Activated T-cell treated with anti-CD3 and anti-CD28 coated beads, Interleukin-2, amount 50 U/mL, for 24 hours (primary cell): ENCODE measurements at places on chromosomes 3 and 15.

- peaks cover 9% of the 10 kb centered on the region for H3K4me1 ChIP-seq
- DNase-seq = no peak
- H3K27ac ChIP-seq = no peak overlapping the region
- H3K36me3 ChIP-seq = peaks cover 93% of the 10 kb centered on the region
- H3K27me3 ChIP-seq = no peaks in the 10 kb centered on the region
Measured at GRCh38 chr3:11323813-11324212, 51.6 kb downstream of the ATG7 start.

GRCh38 chr3:7630925-7631324 lies 770.0 kb downstream of the GRM7 start:
- H3K27ac ChIP-seq = no peak overlapping the region
- no peaks in the 10 kb centered on the region for H3K27me3 ChIP-seq
- H3K4me3 ChIP-seq = no peak overlapping the region
- no peaks in the 10 kb centered on the region for H3K36me3 ChIP-seq
- DNase-seq = no peak

GRCh38 chr3:156689608-156690007 lies 15.2 kb downstream of the TIPARP start:
- H3K27me3 ChIP-seq = no peaks in the 10 kb centered on the region
- no peak overlapping the region for H3K4me3 ChIP-seq
- H3K27ac ChIP-seq = peak overlapping the region; percentile 17
- peaks cover 67% of the 10 kb centered on the region for H3K36me3 ChIP-seq
- DNase-seq = no peak

DNA sequence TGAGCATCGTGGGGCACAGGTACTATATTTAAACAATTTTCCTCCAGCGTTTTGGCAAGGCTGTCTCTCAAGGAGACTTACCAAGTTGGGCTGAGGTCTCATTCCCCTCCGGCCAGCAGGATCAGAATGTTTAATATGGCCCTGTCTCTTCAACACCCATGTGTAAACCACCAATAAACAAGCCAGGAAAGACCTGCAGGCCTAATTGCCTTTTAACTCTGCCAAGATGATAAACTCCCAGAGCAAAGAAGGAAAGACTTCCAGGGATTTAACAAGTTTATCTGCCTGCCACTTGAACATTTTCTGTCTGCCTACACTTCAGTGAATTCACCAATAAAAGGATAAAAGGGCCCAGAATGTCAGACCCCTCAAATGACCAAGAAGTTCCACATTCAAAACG lies 130.3 kb upstream of the WNT5A start:
- H3K27ac ChIP-seq = no peak overlapping the region
- no peaks in the 10 kb centered on the region for H3K4me1 ChIP-seq
- DNase-seq = no peak
- no peaks in the 10 kb centered on the region for H3K27me3 ChIP-seq

GRCh38 chr15:86004061-86004460 lies 75.6 kb upstream of the AGBL1 start:
- H3K4me3 ChIP-seq = no peak overlapping the region
- no peaks in the 10 kb centered on the region for H3K36me3 ChIP-seq
- no peak for DNase-seq
- no peaks in the 10 kb centered on the region for H3K4me1 ChIP-seq

DNA sequence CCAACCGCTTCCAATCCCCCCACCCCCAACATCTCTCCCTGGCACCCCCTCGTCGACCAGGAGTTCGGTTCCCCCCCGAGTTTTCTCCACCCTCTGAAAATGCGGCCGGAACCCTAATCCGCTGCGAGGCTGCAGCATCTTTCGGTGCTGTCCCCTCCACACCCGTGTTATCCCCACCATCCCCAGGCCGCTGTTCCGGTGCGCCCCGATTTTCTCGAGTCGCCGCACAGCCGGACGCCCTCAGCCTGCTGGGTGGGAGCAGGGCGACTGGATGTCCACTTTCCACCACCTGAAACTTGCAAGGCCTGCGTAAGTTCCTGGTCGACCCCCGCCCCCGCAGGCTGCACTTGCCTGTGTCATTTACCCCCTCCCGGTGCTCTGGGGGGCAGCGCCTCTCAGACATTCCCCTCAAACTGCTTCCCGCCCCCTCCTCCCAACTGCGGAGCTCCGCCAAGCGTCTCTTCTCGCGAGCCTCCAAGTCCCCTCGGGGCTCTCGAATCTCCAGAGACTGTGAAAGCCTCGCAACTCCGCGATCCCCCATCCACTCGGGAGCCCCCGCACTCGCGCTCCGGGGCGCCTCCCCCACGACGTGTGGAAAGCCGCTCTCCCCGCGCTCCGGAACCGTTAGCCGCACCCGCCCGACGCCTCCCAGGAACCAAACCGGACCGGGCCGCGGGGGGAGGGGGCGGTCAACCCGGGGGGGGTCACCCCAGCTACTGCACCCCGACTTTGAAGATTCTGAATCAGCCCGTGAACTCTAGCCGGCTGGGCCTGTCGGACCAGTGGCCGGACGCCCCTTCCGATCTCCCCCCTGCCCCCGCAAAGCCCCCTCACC lies 566 bp downstream of the ETV5 start:
- H3K4me1 ChIP-seq = peaks cover 44% of the 10 kb centered on the region
- H3K27ac ChIP-seq = peak overlapping the region; percentile 33
- H3K27me3 ChIP-seq = peaks cover 89% of the 10 kb centered on the region
- H3K36me3 ChIP-seq = no peaks in the 10 kb centered on the region

DNA sequence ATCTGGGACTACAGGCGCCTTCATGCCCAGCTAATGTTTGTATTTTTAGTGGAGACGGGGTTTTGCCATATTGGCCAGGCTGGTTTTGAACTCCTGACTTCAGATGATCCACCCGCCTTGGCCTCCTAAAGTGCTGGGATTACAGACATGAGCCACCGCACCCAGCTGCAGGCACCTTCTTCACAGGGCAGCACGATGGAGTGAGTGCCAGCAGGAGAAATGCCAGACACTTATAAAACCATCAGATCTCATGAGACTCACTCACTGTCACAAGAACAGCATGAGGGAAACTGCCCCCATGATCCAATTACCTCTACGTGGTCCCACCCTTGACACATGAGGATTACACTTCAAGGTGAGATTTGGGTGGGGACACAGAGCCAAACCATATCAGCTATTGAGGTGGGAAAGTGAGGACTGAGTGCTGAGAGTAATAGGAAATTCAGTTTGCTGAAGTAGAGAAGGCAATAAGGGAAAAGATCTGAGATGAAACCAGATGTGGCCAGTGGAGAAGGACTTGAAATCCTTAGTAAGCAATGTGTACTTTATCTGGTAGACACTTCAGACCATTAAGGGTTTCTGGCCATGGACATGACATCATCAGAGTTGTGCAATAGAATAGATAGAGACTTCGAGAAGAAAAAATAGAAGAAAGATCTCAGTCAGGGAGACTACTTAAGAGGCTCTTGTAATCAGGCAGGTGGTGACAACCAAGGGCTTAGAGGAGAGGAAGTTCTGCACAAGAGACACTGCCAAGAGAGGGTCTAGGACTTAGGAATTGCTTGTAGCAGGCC lies 18.1 kb upstream of the ATP13A5 start:
- H3K4me1 ChIP-seq = no peaks in the 10 kb centered on the region
- no peak overlapping the region for H3K27ac ChIP-seq
- no peaks in the 10 kb centered on the region for H3K27me3 ChIP-seq
- H3K4me3 ChIP-seq = no peak overlapping the region

GRCh38 chr3:51393564-51393963 lies 2.5 kb downstream of the RBM15B start:
- peak overlapping the region; percentile 94 for H3K27ac ChIP-seq
- peak overlapping the region; percentile 87 for H3K4me3 ChIP-seq
- no peaks in the 10 kb centered on the region for H3K27me3 ChIP-seq
- peaks cover 76% of the 10 kb centered on the region for H3K4me1 ChIP-seq

GRCh38 chr3:30779686-30780287 lies 114.7 kb downstream of the GADL1 start:
- H3K27me3 ChIP-seq = peaks cover 6% of the 10 kb centered on the region
- no peaks in the 10 kb centered on the region for H3K4me1 ChIP-seq
- no peak overlapping the region for H3K4me3 ChIP-seq

DNA sequence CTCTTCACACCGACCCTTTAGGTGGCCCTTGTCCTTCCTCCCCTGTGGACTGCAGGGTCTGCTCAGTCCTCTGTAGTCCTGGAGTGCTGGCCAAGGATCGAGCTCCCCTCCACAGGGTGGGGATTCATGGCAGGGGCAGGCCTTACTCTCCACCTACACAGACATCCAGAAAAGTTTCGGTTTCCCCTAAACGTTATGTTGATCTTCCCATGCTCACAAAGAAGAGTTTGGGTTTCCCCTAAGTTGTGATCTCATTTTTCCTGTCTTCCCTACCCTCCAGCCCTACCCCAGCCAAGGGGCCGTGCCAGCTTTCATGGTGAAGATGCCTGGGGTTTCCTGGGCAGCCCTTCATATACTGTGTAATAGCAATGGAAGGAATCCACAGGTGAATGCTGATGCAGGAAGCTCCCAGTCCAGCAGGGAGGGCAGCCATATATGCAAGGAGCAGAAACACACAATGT lies 10.3 kb downstream of the STOML1 start:
- no peaks in the 10 kb centered on the region for H3K27me3 ChIP-seq
- peaks cover 41% of the 10 kb centered on the region for H3K4me1 ChIP-seq
- peak overlapping the region; percentile 92 for H3K27ac ChIP-seq
- peak overlapping the region; percentile 28 for H3K4me3 ChIP-seq

DNA sequence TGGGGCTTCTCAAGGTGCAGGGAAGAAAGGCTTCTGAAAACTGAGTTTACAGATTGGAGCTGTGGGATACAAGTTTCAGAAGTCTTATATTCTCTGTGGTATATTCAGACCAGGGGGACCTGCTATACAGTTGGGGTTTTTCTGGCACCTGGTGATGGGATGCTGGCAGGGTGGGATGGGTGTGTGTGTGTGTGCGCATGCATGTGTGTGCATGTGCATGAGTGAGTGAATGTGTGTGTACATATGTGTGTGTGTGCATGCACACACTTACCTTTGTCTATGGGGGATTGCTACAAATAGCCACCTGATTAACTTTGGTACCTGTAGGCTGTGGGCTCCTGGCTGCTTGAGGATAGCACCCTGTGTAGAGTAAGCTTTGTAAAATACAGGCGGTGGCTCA lies 131.4 kb downstream of the PDCD6IP start:
- H3K36me3 ChIP-seq = no peaks in the 10 kb centered on the region
- H3K4me3 ChIP-seq = no peak overlapping the region
- no peak overlapping the region for H3K27ac ChIP-seq
- no peaks in the 10 kb centered on the region for H3K4me1 ChIP-seq
- H3K27me3 ChIP-seq = no peaks in the 10 kb centered on the region

DNA sequence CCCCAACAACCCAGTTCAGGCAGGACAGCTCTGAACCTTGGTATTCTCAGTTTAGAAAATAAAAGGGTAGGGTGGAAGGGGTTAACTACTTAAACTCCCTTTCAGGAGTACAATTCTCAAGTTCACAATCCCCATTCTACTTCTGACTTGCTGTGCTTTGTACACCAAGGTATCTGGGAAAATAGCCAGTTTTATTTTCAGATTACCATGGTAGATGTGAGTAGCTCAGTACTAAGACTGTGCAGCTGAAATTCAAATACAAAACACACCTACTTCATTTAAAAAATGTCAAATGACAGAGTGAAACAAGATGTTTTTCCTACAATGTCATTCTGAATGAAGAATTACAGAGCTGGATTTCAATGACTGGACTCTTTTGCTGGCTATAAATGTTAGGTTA lies 27.4 kb downstream of the SLC7A14 start:
- H3K4me3 ChIP-seq = no peak overlapping the region
- H3K27ac ChIP-seq = no peak overlapping the region
- no peaks in the 10 kb centered on the region for H3K36me3 ChIP-seq
- H3K27me3 ChIP-seq = peaks cover 41% of the 10 kb centered on the region

GRCh38 chr3:146093896-146094295 lies 67.1 kb downstream of the PLOD2 start:
- H3K4me3 ChIP-seq = no peak overlapping the region
- no peaks in the 10 kb centered on the region for H3K27me3 ChIP-seq
- no peaks in the 10 kb centered on the region for H3K36me3 ChIP-seq
- H3K4me1 ChIP-seq = no peaks in the 10 kb centered on the region
- DNase-seq = no peak
- H3K27ac ChIP-seq = no peak overlapping the region

DNA sequence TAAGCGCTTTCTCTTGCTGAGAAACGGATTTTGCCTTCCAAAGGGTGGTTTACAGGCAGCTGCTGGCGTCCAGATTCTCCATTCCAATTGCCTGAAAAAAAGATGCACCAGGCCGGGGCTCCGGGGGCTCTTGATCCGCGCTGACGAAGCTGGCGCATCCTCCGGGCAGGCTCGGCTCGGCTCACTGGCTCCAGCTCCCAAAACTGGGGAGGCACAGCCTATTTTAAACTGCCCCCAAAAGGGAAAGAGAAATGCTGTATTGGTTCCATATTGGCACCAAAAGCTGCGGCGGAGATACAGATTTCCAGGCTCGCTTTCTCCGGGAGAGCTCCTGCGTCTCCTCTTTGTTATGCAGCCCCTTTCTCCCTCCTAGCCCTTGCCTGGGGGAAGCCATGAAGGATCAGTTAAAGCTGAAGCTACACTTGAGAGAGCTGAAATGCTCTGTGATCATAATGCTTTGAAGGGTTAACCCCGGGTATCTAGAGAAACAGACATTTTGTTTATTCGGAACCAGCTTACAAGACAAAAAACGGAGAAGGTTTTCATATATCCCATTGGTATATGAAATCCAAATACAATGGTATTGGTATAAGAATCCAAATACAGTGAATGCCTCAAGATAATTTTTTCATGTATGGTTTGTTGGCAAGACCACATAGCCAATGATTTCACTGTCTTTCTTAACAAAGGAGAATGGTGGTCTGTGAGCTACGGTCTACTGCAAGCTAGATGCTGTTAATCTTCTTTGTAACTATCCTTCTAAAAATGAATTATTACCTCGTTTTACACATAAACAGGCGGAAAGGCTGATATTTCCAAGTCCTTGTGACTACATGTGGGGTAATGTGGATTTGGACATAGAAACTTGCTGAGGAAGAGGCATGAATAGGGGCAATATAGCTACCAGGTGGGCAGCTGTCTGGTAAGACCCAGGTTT lies 693 bp downstream of the CD200 start:
- no peak for DNase-seq
- no peaks in the 10 kb centered on the region for H3K27me3 ChIP-seq
- H3K27ac ChIP-seq = peak overlapping the region; percentile 86
- H3K36me3 ChIP-seq = peaks cover 52% of the 10 kb centered on the region
- peak overlapping the region; percentile 92 for H3K4me3 ChIP-seq

- H3K4me3 ChIP-seq = no peak overlapping the region
- H3K27me3 ChIP-seq = no peaks in the 10 kb centered on the region
- no peak overlapping the region for H3K27ac ChIP-seq
- DNase-seq = no peak
- H3K36me3 ChIP-seq = no peaks in the 10 kb centered on the region
Measured at GRCh38 chr3:162354356-162354755, 857.7 kb downstream of the OTOL1 start.

DNA sequence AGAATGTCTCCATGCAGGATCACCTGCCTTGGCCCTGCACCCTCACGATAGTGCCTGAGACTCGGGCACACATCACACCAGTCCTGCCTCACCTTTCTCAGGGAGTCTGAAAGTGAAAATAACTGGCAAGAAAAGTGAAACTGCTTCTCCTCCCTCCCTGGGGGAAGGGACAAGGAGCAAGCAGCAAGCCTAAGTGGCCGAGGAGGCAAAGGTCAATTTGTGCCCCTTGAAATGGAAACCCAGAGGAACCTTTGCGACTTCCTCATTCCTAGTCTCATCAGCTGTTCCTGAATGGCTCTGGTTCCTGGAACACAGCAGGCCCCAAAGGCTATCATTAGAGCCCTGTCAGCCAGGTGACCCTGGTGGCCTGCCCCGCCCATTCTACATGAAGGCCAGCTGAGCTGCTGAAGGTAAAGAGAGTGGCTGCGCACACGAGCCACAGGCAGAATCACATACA lies 28.0 kb upstream of the SLCO2A1 start:
- no peak for DNase-seq
- no peak overlapping the region for H3K27ac ChIP-seq
- no peaks in the 10 kb centered on the region for H3K36me3 ChIP-seq
- H3K27me3 ChIP-seq = no peaks in the 10 kb centered on the region
- H3K4me3 ChIP-seq = no peak overlapping the region
- peaks cover 3% of the 10 kb centered on the region for H3K4me1 ChIP-seq
